ENCODE measurements at places on chromosomes 7 and 10. TPM values are rescaled to one million over a fixed set of nuclear protein-coding genes. Genes with fewer than 3 reads are reported as not detected.

DNA sequence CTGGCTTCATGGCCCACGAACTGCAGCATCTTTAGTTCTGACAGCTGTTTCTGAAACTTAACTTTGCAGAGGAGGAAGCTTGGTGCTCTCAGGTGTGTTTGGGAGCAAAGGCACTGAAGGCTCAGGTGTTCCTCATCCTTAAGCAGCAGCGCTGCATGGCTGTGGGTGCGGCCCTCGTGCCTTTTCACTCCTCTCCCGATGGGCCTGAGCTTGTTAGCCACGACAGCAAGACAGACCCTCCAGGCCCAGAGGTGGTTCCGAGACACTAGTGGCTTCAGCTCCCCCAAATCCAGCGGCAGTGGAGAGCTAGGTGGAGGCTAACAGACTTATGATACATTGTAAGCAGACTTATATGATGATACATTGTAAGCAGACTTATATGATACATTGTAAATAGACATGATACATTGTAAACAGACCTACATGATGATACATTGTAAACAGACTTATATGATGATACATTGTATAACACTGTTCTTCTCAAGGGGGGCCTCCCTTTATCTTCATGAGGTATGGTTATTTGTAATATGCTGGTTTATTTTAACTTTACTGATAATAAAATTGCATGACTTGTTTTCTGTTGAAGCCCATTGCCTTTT lies 14.1 kb downstream of the PFKP start:
- no peak for DNase-seq

DNA sequence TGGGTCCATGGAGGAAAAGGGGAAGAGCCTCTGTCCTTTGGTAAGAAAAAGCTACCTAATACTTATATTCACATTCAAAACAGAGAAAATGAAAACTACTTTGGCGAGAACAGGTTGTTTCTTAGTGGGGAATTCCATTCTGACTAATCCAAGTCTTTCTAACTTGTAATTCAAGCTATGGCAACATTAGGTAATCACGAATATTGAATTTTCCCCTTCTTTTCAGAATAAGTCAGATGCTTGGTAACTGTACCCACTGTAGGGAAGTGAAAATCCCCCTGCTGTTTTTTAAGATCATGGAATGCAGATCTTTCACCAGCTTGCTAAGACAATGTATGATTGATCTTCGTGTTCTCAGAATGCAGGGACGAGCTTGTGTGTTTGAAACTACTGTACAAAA lies 384.4 kb downstream of the TCERG1L start:
- no peak for DNase-seq

Gene CCNJ
- 25.1 TPM for total RNA-seq

Gene PRSS1
- not detected for total RNA-seq

DNA sequence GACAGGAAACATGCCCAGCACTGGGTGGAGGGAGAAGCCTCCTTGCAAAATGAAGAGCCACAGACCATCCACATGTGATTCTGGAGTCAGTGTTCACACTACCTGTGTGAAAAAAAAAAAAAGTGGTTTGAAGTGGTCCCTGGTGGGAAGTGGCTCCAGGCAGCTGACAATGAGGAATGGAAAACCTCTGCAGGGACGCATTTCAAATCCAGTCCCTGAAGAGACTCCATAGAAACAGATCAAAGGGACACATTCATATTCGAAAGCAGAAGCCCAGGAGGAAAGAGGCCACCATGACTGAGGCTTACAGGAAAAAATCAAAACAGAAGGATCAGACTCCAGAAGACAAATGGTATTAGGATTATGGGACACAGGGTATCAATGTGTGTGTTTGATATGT lies 11.5 kb upstream of the TCERG1L start:
- no peak for DNase-seq
